ENCODE measurements at places on chromosomes 12 and 14.

- peak; percentile 94 for DNase-seq
Measured at GRCh38 chr12:52992699-52993557, 13.3 kb upstream of the EIF4B start.

- no peak for DNase-seq
Measured at GRCh38 chr12:132305560-132305966, 23.8 kb downstream of the GALNT9 start.

GRCh38 chr12:112963227-112963861 lies 15.0 kb upstream of the OAS2 start:
- DNase-seq = no peak

- DNase-seq = no peak
Measured at GRCh38 chr12:109946505-109946904, 46.4 kb downstream of the TCHP start.

- DNase-seq = no peak
Measured at GRCh38 chr12:112309797-112310196, 72.4 kb downstream of the HECTD4 start.

- peak; percentile 42 for DNase-seq
Measured at GRCh38 chr14:39368261-39368959, 63.8 kb downstream of the FBXO33 start.

GRCh38 chr14:55600784-55601561 lies 21.0 kb downstream of the KTN1 start:
- DNase-seq = no peak

All from large intestine (tissue), 12 donors.